SHP77 treated with DMSO at 0.1 percent for 48 hours (cell line): ENCODE measurements at places on chromosomes 5 and 9.
A peak's percentile ranks its signal among the peaks of the same experiment; 100 is the strongest.

- DNase-seq, result peak; percentile 1
These were observed 124.8 kb upstream of the RAD23B start for GRCh38 chr9:107158321-107158720.

GRCh38 chr5:83715236-83716065, 5.2 kb downstream of the HAPLN1 start:
- no peak for DNase-seq

DNA sequence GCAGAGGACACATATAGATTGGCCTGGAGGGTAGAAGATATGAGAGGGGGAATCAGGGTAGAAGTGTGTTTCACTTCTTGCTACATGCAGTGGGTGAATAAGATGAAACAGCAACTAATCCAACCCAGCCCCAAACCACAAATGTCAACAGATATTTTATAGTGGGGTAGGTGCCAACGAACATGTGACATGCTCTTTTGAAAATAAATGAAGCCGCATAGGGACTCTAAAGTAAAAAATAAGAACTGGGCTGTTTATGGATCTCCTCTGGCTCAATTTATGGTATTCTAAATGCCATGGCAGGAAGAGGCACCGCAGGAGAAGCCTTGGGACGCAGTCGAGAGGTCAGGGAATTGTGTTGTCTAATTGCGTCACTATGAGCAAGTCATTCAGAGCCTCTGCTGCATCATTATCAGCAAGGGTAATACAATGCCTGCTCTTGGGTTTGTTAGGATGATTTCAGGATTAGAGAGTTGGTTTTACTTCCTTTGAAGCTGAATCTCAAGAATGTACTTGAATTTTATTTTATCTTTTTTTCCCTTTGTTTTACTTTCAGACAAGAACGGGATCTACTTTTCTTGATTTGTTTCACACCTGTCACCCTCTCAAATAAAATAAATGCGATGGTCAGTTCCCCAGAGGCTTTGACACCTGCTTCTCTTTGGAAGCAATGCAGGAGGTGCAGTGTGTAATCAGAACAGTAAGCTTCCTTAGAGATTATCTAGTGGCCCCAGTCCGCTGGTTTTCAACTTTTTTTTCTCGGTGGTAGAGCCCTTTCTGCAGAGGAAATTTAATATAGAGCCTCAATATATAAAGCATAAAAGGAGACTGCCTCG, 375.6 kb upstream of the CLINT1 start:
- no peak for DNase-seq

DNA sequence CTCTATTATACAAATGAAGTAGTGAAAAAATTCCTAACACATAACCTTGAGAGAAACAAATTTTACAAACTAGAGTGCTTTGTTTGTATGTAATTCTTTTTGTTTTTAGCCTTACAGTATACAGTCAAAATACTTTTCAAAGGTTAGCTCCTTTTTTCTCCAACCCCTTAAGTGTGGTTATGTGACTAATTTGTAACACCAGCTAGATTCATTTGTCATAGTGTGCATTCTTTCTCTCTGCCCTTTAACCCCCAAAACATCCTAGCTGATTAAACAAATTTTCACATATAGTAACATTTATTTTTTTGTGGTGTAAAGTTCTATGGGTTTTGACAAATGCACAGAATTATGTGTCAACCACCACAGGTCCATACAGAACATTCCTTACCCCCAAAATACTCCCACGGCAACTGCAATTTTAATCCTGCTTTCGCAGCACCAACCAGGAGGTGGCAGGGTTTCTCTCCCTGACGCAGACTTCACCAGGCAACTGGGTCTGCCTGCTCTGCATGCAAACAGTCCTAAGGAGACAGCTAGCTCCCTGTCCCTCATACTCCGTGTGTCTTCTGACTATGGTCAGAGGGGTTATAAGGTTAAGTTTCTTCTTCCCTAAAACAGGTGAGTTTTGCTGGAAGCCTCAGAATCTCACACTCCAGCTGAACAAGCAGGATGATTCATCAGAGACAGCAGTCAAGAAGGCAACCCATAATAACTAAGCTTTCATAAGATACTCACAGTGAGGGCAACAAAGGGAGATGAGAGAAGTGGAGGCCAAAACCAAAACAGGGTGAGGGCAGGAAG, 44.5 kb upstream of the NR5A1 start:
- no peak for DNase-seq

DNA sequence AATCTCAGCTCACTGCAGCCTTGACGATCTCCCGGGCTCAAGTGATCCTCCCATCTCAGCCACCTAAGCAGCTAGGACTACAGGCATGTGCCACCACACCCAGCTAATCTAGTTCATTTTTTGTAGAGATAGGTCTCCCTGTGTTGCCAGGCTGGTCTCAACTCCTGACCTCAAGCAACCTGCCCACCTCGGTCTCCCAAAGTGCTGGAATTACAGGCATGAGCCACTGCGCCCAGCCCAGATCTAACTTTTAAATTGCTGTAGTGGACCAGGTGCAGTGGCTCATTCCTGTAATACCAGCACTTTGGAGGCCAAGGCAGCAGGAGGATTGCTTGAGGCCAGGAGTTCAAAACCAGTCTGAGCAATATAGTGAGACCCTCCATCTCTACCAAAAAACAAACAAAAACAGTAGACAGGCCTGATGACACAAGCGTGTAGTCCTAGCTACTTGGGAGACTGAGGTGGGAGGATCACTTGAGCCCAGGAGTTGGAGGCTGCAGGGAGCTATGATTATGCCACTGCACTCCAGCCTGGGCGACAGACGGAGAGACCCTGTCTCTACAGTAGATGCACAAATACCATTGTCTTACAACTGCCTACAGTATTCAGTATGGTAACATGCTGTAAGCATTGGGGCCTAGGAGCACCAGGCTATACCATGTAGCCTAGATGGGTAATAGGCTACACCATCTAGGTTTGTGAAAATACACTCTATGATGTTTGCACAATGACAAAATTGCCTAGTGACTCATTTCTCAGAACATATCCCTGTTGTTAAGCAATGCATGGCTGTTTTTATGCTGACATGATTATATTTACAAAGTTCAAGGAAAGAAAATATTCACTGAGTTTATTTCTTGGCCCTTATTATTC, 1.5 kb upstream of the SIT1 start:
- DNase-seq, result no peak

DNA sequence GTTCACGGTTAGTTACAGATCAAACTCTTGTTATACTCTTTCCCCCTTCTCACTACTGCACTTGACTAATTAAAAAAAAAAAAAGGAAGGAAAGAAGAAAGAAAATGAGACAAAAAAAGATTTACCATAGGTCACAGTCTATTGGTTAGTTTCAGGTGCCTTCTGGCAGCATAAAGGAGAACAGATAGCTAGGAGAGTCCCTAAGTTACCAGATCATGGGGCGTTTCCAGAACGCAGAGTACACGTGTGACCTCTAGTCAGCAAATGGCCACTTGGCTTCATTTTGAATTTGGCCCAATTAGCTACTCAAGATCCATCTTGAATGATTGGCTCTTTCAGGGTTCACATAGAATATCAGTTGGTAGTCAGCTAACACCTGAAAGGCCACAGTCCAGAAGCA, 20.3 kb upstream of the TMEM171 start:
- DNase-seq, result no peak

DNA sequence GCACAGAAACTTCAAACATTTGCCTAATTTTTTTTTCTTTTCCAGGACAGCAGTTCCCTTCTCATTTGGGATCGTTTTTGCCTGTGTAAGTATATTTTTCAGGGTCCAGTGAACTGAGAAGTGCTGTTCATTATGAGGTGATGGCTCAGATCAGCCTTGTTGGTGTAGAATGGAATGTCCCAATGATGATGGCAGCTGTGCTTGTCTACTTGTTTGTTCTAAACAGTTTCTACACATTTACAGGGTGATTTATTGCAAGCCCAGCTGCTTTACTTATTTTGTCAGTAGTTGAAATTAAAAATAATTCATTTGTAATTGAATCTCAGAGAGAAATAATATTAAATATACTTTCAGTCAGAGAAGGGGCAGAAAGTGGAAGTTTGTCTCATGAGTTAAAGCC, 337.6 kb upstream of the SEMA6A start:
- DNase-seq, result no peak

DNA sequence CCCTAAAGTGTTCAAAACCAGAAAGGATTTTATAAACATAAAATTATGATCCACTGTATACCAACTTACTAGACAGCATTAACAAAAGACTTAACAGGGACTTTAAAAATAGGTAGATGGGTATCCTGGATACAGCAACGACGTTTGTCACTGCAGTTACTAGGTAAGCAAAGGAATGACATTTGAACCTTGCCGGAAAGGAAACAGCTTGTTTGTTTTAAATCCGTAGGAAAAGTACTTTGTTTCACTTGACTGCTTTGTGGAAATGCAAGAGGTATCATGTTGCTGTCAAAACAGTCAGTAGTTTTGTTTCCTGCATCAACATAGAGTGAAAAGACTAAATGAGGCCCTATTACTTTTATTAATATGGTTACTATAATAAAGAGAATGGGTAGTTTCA, 122.9 kb downstream of the CDC42SE2 start:
- DNase-seq, result peak; percentile 58

- DNase-seq, result no peak
These were observed 259.8 kb upstream of the IRX4 start for GRCh38 chr5:2142456-2142954.

DNA sequence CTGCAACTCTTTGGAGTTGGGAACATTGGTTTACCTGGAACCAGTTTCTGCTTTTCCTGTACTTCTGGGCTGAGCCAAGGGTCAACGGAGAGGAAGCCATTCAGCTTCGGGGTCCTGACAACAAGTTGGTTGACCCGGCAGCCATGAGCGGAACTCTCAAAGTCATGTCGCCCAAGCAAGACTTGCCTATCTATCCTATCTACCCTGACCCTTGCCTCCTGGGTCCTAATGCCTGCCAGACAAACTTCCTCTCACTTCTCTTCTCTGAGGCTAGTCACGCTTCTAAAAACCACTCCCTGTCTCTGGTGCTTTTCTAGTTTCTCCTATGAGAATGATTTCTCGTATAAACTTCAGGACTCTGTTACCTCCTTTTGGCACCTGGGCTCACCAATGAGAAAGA, 44.7 kb upstream of the CRHBP start:
- DNase-seq, result no peak

GRCh38 chr5:176360894-176361436, 599 bp downstream of the KIAA1191 start:
- DNase-seq, result no peak

DNA sequence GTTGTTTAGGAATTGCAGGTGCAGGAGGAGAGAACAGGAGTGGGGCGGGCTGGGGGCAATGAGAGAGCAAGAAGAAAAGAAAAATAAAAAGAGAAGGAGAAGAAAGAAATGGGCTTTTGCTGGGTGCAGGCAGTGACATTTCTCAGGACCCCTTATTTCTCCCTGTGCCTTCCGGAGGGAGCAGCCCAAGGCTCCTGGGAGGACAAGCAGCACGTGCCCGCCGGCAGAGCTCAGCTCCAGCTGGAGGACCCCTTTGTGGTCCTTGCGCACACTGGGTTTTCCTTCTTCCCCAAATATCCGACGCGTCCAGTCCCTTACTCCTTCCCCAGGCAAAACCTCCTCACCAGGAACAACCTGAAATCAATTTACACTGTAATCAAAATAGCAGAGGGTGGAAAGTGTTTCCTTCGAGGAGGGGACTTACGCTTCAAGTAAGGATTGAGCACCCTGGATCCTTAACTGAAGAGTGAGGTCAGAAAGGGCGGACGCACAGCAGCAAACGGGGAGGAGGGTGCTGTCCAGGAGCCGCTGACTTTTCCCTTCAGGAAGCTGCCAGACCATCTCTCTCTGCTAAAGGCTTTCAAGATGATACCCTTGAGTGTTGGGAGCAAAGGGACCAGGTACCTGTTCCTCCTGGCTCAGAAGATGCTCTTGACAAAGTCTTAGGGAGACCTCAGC, 2.1 kb downstream of the BTNL9 start:
- DNase-seq, result no peak

DNA sequence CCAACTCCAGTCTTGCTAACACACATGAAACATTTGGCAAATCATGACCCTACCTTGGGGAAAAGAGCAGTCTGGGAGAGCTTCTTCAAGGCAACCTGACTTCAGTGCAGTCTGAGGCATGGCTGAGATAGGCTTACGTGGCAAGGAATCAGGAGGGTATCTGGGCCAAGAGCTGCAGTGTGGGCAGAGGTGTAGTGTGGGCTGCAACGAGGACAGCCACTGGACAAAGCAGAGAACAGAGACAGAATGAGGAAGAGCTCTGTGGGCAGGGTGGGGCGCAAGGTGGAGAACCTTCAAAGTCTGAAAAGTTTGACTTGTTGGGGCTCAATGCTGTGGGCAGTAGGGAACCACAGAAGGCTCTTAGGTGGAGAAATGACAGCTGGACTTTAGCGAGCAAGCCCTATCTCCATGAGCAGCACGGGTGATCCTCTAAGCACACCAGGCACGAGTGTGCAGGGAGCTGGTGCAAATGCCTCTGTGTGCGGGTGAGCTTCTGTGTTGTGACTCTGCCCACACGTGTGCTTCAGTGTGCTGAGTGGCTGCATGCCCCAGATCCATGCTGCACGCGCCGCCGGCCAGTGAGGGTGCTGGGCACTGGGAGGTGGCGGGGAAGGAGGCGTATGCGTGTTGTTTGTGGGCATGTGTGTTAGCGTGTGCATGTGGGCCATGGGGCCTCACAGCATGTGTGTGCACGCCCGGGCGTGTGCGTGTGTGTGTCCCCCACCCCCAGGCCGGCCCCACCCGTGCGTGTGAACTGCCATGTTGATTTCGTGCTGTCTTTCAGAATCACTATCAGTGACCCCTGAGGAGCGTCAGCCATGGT, 23.3 kb downstream of the GOLGA2 start:
- DNase-seq, result no peak

DNA sequence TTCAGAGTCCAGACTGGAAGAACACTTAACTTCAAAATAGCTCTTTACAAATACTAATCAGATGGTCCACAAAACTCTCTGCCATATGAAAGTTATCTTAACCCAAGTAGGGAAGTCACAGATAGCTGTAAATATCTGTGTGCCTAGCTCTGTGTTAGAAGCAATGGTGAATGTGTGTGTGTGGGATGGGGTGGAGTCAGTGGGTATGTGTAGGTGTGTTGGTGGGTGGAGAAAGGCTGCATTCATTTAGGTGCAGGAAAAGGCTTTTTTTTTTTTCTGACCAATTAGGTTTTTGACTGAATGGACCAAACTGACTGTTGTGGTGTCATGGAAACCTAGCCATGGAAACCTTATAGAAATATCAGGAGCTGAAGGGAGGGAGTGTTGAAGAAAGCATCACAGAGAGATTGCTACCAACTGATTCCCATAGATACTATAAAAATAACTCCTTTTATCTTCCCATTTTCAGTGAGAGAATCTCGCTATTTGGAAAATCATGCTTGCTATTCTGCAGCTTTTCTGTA, 156.2 kb upstream of the NR3C1 start:
- DNase-seq, result no peak

- no peak for DNase-seq
These were observed 97.0 kb upstream of the COL5A1 start for GRCh38 chr9:134544388-134545214.

GRCh38 chr5:85813146-85813545, 804.6 kb upstream of the COX7C start:
- DNase-seq, result no peak

GRCh38 chr9:135122316-135122715, 34.8 kb downstream of the OLFM1 start:
- no peak for DNase-seq
